Breast epithelium (tissue), 4 donors: ENCODE measurements at places on chromosomes 12 and 14. TPM values are rescaled to one million over a fixed set of nuclear protein-coding genes. Genes with fewer than 3 reads are reported as not detected.

Gene PARPBP
- 2.3 TPM for total RNA-seq

Gene ASB2
- 2.0 TPM for total RNA-seq

Gene KRT74
- not detected for total RNA-seq

Gene OVCH1
- total RNA-seq = 0.33 TPM

Gene ANKRD33
- not detected for total RNA-seq

Gene CCDC196
- total RNA-seq = not detected

Gene RAD51AP1
- total RNA-seq = 5.4 TPM

GRCh38 chr14:100339766-100340422 lies 16.8 kb downstream of the SLC25A47 start:
- H3K27ac ChIP-seq = no peak overlapping the region
- DNase-seq = no peak
- no peaks in the 10 kb centered on the region for H3K4me1 ChIP-seq
- no peaks in the 10 kb centered on the region for H3K27me3 ChIP-seq
- no peak overlapping the region for H3K4me3 ChIP-seq

DNA sequence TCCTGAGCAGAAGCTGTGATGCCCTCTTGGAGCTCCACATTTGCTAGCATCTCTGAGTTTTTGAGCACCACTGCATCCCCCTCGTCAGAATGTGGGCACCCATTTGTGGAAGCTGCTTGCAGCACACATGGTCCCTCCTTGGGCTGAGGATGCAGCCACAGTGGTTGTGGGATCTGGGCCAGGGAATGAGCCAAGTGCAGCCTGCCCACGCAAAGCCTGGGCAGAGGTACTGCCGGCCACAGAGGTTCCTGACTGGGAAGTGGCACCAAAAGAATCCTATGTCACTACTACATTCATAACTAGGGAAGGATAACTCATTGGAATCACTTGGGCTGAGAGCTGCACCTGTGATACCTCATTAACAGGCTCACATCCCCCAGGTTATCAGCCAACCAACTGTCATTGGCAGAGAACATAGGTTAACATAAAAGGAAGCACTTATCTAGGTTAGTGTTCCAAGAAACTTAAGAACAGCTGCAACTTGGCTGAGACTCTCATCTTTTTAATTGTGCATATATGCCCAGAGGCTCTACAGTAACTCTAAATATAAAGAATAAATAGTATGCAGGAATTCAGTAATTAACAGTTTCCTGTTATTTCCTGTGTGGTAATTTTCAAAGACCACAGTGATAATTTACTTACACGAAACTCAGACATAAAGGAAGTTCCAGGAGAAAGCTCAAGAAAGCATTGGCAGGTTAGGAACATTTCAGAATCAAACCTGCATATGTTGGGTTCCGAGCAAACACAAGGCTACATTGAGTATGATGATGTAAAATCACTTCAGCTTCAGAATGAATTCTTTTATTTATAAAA lies 145.3 kb downstream of the BCAT1 start:
- no peaks in the 10 kb centered on the region for H3K36me3 ChIP-seq
- H3K27ac ChIP-seq = no peak overlapping the region
- no peaks in the 10 kb centered on the region for H3K27me3 ChIP-seq
- no peak overlapping the region for H3K4me3 ChIP-seq

DNA sequence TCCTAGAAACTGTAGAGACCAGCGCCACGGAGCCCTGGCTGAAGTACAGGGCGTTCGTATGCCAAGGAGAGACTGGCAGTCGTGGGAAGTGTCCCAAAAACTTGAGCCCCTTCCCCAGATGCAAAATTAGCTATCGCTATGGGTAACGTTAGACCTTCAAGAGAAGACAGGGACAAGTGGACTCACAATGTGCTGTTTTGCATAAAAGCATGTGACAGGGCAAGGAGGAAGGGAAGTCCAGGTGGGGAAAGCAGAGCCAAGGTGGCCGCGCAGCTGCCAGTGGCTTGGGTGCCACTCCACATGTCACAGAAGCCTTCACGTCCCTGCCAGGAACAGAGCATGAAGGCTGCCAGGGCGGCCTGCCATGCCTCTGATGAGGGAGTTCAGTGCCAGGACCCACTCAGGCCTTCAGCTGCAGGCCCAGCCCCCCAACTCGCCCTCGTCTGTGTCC lies 61.2 kb upstream of the DYNC1H1 start:
- no peak overlapping the region for H3K4me3 ChIP-seq
- H3K4me1 ChIP-seq = no peaks in the 10 kb centered on the region
- DNase-seq = no peak
- H3K36me3 ChIP-seq = no peaks in the 10 kb centered on the region
- no peaks in the 10 kb centered on the region for H3K27me3 ChIP-seq

- no peak for DNase-seq
- H3K4me3 ChIP-seq = no peak overlapping the region
Observed at GRCh38 chr12:76799362-76799761, 35.4 kb downstream of the ZDHHC17 start.

GRCh38 chr14:51774209-51774608 lies 86.2 kb upstream of the GNG2 start:
- H3K36me3 ChIP-seq = no peaks in the 10 kb centered on the region
- H3K4me3 ChIP-seq = no peak overlapping the region
- no peaks in the 10 kb centered on the region for H3K4me1 ChIP-seq

- DNase-seq = no peak
- no peaks in the 10 kb centered on the region for H3K36me3 ChIP-seq
- no peaks in the 10 kb centered on the region for H3K27me3 ChIP-seq
- no peaks in the 10 kb centered on the region for H3K4me1 ChIP-seq
- no peak overlapping the region for H3K4me3 ChIP-seq
Observed at GRCh38 chr12:119589097-119589496, 4.5 kb upstream of the TMEM233 start.

- H3K27me3 ChIP-seq = no peaks in the 10 kb centered on the region
- H3K36me3 ChIP-seq = no peaks in the 10 kb centered on the region
- DNase-seq = no peak
- H3K4me1 ChIP-seq = no peaks in the 10 kb centered on the region
- H3K4me3 ChIP-seq = no peak overlapping the region
- no peak overlapping the region for H3K27ac ChIP-seq
Observed at GRCh38 chr14:88992011-88992410, 167.6 kb downstream of the TTC8 start.

- DNase-seq = no peak
- H3K36me3 ChIP-seq = no peaks in the 10 kb centered on the region
- no peaks in the 10 kb centered on the region for H3K4me1 ChIP-seq
- no peak overlapping the region for H3K27ac ChIP-seq
- H3K27me3 ChIP-seq = no peaks in the 10 kb centered on the region
Observed at GRCh38 chr14:61491224-61491623, 169.8 kb downstream of the PRKCH start.

DNA sequence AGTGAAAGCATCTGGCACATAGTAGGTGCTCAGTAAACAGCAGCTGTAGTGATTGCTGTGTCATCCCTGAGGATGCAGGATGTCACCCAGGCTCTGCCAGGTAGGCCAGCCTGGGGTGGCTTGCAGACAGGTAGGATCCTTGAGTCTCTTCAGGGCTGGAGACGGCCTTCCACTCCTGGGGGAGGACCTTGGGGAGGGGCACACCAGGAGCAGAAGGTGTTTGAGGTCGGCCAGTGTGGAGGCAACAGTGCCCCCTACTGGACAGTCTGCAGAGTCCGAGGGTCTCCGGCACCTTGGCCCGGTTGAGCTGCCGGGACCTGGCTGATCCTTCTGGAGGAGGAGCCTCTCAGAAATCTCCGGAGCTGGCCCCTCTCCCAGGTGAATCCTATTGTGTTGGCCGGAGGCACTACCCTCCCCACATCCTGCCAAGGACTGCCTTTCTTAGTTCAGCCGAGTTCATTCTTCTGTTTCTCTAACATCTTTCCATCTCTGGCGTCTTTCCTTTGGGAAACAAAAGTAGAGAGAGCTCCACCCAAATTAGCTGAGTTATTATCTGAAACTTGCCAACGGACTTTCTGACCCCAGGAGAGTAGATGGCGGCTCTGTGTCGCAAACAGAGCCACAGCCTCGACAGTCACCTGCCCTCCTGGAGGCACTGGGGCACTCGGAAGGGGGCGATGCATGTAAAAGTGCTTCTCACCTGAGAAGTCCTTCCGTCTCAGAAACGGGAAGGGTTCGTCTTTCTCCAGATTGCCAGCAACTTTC lies 41.8 kb upstream of the CLMN start:
- peaks cover 6% of the 10 kb centered on the region for H3K4me1 ChIP-seq
- H3K4me3 ChIP-seq = no peak overlapping the region
- DNase-seq = peak; percentile 86

DNA sequence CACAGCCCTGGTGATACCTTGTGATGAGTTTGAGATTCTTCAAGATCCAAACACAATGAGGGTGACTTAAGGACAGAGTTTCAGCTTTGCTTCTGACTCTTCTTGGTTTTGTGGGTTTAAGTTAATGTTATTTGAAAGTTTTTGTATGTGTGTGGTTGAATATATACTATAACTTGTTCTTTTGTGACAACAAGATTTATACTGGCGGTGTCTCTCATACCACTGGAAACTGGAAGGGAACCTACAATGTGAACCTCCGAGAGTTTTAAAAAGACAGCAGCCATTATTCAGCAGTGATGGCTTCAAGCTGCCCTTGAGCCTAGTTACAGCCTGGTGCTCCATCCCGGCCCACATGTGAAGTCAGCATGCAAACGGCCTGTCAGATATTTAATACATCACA lies 87.9 kb upstream of the IGF1 start:
- no peak overlapping the region for H3K4me3 ChIP-seq
- DNase-seq = no peak
- no peaks in the 10 kb centered on the region for H3K36me3 ChIP-seq
- no peaks in the 10 kb centered on the region for H3K27me3 ChIP-seq

- H3K4me1 ChIP-seq = no peaks in the 10 kb centered on the region
- H3K36me3 ChIP-seq = no peaks in the 10 kb centered on the region
- H3K27ac ChIP-seq = no peak overlapping the region
- no peaks in the 10 kb centered on the region for H3K27me3 ChIP-seq
- DNase-seq = no peak
- H3K4me3 ChIP-seq = no peak overlapping the region
Observed at GRCh38 chr14:103286968-103287850, 46.8 kb upstream of the EIF5 start.

DNA sequence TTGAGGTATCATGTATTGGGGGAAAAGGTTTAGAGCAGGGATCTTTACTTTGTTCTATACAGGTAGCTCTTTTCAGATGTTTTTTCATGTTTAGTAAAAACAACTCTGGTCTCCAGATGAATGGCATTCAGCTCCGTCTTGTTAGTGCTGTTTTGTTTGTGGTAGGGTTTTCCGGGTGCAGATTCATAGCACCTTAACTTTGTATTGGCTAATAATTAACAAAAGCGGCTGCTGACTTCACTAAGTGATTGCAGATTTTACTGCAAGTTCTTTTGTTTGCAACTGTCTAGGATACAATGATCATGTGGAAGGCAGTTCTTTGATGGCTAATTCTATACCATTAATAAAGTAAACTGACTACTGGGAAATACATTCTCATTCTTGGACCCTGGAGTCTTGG lies 32.2 kb upstream of the BHLHE41 start:
- no peak overlapping the region for H3K27ac ChIP-seq
- H3K4me1 ChIP-seq = no peaks in the 10 kb centered on the region
- H3K27me3 ChIP-seq = no peaks in the 10 kb centered on the region
- H3K36me3 ChIP-seq = no peaks in the 10 kb centered on the region
- no peak for DNase-seq
- H3K4me3 ChIP-seq = no peak overlapping the region

GRCh38 chr12:130449291-130449690 lies 111.6 kb downstream of the PIWIL1 start:
- H3K27me3 ChIP-seq = no peaks in the 10 kb centered on the region
- no peak overlapping the region for H3K4me3 ChIP-seq
- no peaks in the 10 kb centered on the region for H3K36me3 ChIP-seq
- H3K27ac ChIP-seq = no peak overlapping the region
- DNase-seq = no peak

DNA sequence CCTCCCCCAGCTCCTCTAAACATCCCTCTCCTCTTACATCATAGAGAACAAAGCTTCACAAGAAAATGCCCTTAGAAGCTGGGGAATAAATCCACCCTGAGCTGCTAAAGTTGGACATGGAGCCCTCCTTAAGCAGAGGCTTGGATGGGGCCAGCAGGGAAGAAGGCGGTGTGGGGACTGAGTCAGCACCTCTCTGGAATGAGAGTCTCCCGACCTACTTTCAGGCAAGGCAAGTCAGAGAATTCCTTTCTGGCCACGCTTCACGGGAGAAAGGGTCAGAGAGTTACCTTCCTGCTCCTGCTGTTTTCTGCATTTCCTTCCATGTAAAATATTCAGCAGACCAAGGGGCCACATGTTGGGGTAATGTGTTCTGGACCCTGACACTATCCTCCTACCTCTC lies 113.3 kb upstream of the PRB2 start:
- no peaks in the 10 kb centered on the region for H3K36me3 ChIP-seq
- no peak overlapping the region for H3K27ac ChIP-seq
- no peak overlapping the region for H3K4me3 ChIP-seq
- no peaks in the 10 kb centered on the region for H3K4me1 ChIP-seq
- DNase-seq = no peak

GRCh38 chr14:96901227-96901626 lies 104.0 kb downstream of the VRK1 start:
- no peak overlapping the region for H3K4me3 ChIP-seq
- H3K27ac ChIP-seq = no peak overlapping the region
- no peaks in the 10 kb centered on the region for H3K4me1 ChIP-seq
- DNase-seq = no peak
- H3K27me3 ChIP-seq = no peaks in the 10 kb centered on the region

DNA sequence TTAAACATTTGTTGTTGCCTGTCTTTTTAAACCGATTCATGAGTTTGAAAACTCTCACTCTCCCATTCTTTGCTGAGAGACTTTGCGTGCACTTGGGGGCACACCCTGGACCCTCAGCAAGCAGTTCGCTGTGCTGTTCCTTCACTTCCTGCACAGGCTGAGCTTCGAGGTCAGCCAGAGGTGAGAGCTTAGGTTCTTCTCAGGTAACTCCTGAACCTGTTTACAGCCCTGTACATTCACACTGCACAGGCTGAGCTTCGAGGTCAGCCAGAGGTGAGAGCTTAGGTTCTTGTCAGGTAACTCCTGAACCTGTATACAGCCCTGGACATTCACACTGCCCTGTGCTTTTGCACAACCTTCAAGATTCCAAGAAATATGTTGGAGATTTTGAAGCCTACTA lies 9.8 kb upstream of the CLECL1 start:
- H3K4me3 ChIP-seq = no peak overlapping the region
- H3K27me3 ChIP-seq = no peaks in the 10 kb centered on the region
- no peaks in the 10 kb centered on the region for H3K4me1 ChIP-seq
- no peaks in the 10 kb centered on the region for H3K36me3 ChIP-seq
- no peak for DNase-seq

GRCh38 chr12:105955976-105956375 lies 182.8 kb downstream of the NUAK1 start:
- no peaks in the 10 kb centered on the region for H3K27me3 ChIP-seq
- no peaks in the 10 kb centered on the region for H3K36me3 ChIP-seq
- H3K4me1 ChIP-seq = peaks cover 12% of the 10 kb centered on the region
- DNase-seq = no peak
- H3K4me3 ChIP-seq = no peak overlapping the region

- no peak overlapping the region for H3K27ac ChIP-seq
- no peaks in the 10 kb centered on the region for H3K36me3 ChIP-seq
- no peak overlapping the region for H3K4me3 ChIP-seq
Observed at GRCh38 chr12:98968896-98969295, 323.8 kb downstream of the APAF1 start.

GRCh38 chr12:66329941-66330340 lies 27.6 kb downstream of the HELB start:
- peak; percentile 42 for DNase-seq
- no peaks in the 10 kb centered on the region for H3K36me3 ChIP-seq
- no peak overlapping the region for H3K27ac ChIP-seq
- H3K4me1 ChIP-seq = no peaks in the 10 kb centered on the region
- no peak overlapping the region for H3K4me3 ChIP-seq
- H3K27me3 ChIP-seq = no peaks in the 10 kb centered on the region
